Fibroblast of upper back skin (primary cell): ENCODE measurements at places on chromosomes 7 and 10.
A peak's percentile ranks its signal among the peaks of the same experiment; 100 is the strongest.

- DNase-seq = no peak
Observed at GRCh38 chr10:33304423-33305225, 29.8 kb downstream of the NRP1 start.

GRCh38 chr10:14425034-14425433, 94.3 kb upstream of the FRMD4A start:
- DNase-seq = no peak

DNA sequence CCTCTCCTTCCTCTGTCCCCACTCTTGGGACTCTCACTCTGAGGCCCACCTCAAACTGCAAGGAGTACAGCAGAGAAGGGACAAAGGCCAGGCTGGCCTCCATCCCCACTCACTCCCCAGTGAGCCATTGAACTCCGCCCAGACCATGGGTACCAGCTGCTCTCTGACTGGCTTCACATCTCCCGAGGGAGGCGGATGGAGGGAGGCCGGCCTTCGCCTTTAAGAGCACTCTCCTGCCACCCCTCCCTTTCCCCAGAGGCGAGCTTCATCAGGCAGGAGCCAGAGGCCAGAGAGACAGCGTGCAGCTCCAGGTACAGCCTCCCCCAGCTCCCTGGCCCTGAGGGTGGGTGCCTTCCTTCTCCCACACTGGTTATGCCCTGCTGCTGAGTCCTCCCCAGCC, 1.8 kb upstream of the LDB3 start:
- DNase-seq = no peak

DNA sequence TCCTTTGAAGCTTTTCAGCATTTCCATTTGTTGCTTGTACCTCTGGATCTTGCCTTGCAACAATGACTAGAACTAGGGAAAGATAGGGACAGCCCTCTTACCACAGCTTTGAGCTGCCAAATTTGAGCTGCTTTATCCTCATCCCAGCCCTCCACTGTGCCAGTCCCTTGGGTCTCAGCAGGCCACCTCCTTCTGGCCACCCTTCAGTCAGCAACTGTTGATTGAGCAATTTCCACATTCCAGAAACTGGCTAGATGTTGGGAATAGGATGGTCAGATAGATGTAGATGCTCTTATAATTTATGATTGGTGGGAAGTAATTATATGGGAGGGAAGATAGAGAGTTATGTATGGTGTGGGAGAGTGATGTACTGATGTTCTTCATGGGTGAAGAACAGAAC, 100.1 kb downstream of the ST7 start:
- no peak for DNase-seq

- DNase-seq = peak; percentile 41
Observed at GRCh38 chr10:96987842-96988175, 155.7 kb downstream of the LCOR start.

GRCh38 chr10:71998119-71998839, 34.1 kb downstream of the CHST3 start:
- no peak for DNase-seq

- no peak for DNase-seq
Observed at GRCh38 chr7:116895849-116896248, 33.5 kb downstream of the CAPZA2 start.

- no peak for DNase-seq
Observed at GRCh38 chr10:91566115-91566514, 66.8 kb downstream of the PPP1R3C start.

DNA sequence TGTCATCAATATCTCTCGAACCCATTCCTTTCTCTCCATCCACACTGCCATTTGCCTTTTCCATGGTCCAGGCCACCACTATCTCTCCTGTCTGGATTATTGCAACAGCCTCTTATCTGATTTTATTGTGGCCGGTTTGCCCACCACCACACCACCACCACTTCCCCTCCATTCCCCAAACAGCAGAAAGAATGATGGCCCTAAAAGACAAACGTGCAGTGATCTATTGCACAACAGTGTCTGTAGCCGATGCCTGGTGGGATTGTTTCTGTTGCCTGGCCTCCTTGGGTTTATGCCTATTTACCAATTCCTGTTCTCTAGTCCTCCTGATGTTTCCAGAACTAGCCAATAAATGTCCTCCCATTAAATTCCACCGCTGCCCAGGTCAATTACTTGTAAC, 10.2 kb upstream of the ST8SIA6 start:
- DNase-seq = no peak

DNA sequence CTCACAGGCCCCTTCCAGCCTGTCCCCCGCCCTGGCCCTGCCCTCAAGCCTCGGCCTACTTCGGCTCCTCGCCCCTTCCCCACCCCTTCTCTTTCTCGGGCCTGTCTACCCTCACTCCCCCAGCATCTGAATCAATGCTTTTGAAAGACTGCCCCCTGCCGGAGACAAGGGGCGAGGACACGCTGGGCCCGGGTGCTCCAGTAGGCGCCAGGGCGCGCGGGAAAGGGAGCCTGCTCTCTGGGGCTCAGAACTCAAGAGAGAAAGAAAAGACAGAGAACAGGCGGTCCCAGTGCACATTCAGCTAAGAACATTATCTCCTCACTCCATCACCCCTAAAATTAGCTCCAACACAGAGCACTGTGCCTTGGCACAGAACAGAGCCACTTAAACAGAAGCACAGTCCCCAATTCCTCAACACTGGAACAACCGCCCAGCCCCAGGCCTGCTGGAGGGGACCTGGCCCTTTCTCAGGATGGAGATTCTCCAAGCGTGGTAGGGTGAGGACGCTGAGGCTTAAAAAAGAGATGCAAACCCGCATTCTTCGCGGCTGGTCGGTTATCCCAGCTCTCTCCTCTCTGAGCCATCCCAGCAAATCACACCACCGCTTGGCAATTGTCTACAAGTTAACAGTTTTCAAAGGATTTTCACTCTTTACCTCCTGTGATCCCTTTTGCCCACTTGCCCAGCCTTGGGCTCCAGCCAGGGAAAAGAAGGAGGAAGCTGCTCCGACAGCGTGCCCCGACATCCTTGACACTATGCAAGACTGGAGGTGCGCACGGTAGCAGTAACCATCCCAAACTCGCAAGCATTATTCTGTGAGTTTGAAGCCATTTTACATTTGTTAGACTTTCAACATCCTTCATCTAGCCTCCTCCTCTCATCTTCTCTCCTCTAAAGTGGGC, 2.1 kb downstream of the GIGYF1 start:
- peak; percentile 64 for DNase-seq

- no peak for DNase-seq
Observed at GRCh38 chr7:129535896-129536295, 33.6 kb downstream of the SMKR1 start.

DNA sequence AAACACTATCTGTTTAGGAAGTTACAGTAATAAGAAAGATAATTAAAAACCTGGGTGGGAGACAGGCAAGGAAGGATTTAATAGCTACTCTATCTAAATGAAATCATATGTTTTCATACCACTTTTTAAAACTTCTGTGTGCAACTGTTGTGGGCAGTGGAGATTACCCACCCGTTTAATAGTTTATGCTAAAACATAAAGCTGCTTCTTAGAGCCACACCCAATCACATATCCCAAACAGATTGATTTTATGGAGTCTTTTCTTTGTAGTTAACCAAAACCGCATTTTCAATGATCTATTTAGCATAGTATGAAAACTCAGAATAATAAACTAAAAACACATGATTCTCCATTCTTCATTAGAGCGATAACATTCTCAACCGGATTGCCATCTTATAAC, 304.1 kb downstream of the AGMO start:
- no peak for DNase-seq

GRCh38 chr7:98619450-98620321, 2.6 kb downstream of the NPTX2 start:
- peak; percentile 36 for DNase-seq

DNA sequence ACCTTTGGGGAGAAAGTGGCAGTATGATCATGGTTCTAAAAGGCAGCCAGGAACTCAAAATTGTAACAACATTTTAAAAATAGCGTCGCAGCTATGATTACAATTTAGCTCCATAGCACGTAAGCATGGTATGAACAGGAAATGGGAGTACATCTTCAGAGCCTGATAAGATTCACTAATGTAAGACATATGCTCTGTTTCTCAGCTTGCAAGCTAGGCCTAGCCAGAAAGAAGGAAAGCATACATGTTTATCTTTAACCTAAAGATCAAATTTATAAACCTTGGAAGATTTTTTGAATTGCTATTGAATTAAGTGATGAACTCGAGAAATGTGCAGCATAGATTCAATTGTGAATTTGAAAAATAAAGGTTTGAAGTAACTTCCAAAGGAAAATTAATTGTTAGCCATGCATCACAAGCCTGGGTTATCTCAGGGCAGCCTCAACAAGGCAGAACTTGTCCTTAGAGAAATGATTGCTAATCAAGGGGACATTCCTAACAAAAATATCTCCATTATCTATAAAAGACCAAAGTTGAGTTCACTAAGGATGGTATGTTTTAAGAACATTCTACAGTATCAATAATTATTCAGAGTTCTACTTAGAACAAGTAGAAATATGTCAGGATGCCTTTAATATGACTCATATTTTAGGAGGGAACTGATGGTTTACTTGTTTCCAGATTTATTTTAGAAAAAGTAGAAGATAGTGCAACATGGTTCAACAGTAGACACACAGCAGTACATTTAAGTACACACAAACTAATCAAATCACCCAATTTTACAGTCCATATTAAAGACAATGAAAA, 38.8 kb upstream of the SEPTIN7 start:
- peak; percentile 66 for DNase-seq

DNA sequence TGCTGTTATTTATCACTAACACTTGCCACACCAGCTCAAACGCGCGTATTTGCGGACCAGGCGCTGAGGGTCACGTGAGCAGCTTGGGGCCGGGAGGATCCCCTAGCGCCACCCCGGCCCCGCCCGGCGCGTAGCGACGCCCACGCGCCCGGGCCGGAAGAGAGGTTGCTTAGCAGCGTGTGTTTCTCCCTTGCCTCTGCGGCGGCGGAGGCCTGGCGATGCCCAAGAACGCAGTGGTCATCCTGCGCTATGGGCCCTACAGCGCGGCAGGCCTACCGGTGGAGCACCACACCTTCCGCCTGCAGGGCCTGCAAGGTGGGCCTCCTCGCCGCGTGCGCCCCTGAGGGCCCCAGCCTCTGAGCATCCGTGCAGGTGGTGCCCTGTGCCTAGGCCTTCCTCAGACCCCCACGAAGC, at the start of gene C10orf53:
Gene C10orf53, plus strand, starts transcription at position 172 of the 414 bp plus-strand sequence. Its CDS starts 47 bp downstream, at position 219.
- DNase-seq = peak; percentile 25

DNA sequence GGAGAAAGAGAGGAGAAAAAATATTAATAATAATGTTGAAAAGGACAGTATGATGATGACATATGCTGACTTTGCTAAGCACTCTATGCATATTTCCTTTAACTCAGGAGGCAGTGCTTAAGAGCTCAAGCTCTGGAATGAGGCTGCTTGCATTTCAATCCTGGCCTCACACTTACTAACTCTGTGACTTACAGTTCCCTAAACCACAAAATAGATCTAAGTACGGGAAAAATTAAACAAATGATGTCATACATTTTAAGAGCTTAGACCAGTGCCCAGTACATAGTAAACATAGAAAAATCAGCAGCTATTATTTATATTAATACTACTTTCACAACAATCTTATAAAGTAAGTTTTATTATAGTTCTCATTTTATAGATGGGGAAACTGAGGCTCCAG, 61.3 kb downstream of the GFRA1 start:
- peak; percentile 85 for DNase-seq

DNA sequence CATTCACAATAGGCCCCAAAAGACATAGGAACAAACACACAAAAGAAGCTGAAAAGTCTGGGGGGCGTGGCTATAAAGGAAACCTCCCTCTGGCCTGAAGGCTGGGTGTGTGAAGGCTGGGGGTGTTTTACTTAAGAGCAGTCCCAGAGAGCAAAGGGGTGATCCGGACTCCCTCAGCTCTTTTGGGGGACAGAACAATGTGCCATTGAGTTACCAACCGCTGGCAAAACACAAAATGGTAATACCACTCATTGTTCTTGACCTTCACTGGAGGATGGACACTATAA, 189.0 kb downstream of the COBL start:
- DNase-seq = no peak

DNA sequence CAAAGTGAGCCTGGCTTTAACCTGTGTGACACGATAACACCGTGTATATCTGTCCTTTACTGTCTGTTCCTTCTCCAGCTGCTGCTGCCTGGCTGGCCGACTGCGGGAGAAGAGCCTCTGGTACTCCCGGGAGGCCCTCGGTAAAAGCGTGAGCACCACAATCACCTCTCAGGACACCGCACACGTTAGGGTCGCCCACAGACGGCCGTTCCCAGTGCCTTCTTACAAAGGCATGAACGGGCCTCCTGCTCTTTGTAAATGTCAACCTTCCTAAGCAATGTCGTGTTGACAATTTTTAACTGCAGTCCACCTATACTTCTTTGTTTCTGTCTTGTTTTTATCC, 177.6 kb downstream of the DIP2C start:
- DNase-seq = no peak

DNA sequence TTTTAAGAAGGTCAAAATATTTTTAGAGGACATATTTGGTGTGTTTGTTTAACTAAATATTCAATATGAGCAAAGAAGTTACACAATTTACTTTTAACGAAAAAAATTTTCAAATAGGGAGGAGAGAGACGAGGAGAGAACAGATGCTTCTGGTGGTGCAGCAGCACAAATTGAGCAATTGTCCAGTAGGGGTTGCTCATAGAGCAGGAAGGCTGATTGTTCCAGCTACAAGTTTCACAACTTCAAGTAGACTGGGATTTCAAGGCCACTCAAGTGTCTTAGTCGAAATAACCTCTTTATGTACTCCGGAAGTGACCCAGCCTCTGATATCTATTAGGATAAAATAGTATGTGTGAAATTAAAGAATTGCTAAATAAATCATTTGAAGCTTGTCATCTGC, 197.9 kb downstream of the HDAC9 start:
- DNase-seq = peak; percentile 91

DNA sequence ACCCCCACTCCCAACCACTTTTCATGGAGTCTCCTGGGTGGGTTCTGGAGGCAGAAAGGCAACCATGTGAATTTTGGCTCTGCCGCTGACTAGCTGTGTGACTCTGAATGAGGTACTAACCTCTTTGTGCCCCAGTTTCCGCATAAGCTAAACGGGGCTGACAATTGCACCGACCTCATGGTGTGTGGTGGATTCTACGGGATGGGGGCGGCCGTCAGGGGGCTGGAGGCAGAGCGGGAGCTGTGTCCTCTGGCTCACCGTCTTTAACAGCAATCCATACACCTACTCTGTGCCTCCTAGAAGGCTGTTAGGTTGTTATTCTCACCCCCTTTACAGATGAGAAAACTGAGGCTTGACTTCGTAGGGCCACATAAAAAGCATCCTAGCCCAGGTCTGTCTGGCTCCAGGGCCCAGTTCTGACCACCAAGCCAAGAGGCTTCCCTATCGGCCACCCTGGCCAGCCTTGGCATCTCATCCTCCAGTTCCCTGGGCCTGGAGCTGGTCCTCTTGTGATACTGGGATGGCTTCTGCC, 4.3 kb upstream of the SLC29A3 start:
- no peak for DNase-seq
